ENCODE measurements at places on chromosomes 13 and 19.
A peak's percentile ranks its signal among the peaks of the same experiment; 100 is the strongest.

GRCh38 chr13:40377783-40378182, 288.7 kb downstream of the FOXO1 start:
- DNase-seq = no peak

DNA sequence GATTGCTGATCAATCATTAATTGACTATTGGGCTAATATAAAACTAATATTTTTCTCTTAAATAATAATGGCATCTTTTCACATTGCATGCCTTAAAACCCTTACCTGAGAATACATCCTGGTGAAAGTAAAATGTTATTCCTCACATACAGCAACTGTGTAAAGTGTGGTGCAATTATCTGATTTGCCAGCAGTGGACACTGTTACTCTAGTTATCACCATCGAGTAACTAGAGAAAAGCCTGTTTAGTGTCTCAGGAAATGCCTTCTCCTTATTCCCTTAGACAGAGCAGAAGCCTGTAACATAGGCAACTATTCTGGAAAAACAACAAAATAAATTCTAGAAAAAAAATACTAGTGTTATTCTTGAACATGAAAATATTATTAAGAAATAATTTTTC, 459.8 kb downstream of the FGF14 start:
- DNase-seq = peak; percentile 79

- DNase-seq = no peak
Observed at GRCh38 chr13:113843063-113843654, 20.7 kb downstream of the GAS6 start.

GRCh38 chr13:44930963-44931623, 58.2 kb downstream of the NUFIP1 start:
- DNase-seq = peak; percentile 37

DNA sequence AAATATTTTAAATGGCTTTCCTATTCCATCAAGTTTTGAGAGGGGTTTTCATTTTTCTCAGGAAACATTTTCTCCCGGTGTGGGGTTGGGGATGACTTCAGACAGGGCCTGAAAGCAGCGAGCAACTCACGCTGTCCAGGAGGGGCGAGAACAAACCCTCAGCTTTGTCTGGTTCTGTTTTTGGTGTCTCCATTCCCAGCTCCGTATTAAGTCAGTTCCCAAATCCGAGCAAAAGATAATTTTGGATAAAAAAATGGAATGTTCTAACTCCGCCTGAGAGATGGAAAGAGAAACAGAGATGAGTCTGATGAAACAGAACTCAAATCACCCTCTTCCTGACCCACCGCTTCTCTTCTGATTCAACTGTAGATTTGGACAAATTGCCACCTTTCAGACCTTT, 38.4 kb downstream of the RFX2 start:
- no peak for DNase-seq

GRCh38 chr13:73335210-73335609, 276.4 kb downstream of the KLF5 start:
- no peak for DNase-seq

Data from DMS153 (cell line).